ENCODE measurements at places on chromosomes 11 and 22.

- DNase-seq: no peak
- H3K4me1 ChIP-seq: peaks cover 38% of the 10 kb centered on the region
- no peaks in the 10 kb centered on the region for H3K36me3 ChIP-seq
- peak overlapping the region; percentile 49 for H3K4me3 ChIP-seq
- peak overlapping the region; percentile 84 for H3K27ac ChIP-seq
- H3K27me3 ChIP-seq: no peaks in the 10 kb centered on the region
These were observed 759 bp downstream of the ROBO4 start for GRCh38 chr11:124896821-124897391.

DNA sequence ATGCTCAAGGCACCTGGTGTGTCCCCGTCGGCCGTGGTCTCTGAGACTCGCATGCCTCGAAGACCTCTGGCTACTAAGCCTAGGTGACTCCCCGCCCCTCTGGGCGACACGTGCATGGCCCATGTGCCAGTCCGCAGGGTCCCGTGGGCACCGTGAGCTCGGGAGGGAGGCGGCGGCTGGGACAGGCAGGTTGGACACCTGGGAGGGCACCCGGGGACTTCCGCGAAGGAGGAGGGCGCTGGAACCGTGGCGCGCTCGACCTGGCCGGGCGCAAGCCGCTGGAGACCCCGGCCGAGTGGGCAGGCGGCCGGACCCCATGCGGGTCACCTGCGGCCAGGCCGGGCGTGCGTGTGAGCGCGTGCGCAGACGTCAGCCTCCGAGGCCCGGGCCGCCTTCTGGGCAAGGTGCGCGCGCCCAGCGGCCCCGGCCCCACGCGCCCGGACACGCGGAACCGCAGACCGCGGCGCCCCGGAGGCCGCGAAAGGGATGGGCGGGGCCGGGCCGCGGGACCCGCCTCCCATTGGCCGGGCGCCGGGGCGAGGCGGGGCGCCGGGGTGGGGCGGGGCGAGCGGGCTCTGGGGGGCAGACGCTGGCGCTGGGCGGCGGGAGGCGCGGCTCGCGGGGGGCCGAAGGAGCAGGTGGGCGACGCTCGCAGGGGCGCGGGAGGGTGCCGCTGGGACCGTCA, 579 bp upstream of the RASD2 start:
- peak overlapping the region; percentile 39 for H3K27ac ChIP-seq
- H3K4me3 ChIP-seq: peak overlapping the region; percentile 54
- peak; percentile 27 for DNase-seq
- H3K36me3 ChIP-seq: no peaks in the 10 kb centered on the region

DNA sequence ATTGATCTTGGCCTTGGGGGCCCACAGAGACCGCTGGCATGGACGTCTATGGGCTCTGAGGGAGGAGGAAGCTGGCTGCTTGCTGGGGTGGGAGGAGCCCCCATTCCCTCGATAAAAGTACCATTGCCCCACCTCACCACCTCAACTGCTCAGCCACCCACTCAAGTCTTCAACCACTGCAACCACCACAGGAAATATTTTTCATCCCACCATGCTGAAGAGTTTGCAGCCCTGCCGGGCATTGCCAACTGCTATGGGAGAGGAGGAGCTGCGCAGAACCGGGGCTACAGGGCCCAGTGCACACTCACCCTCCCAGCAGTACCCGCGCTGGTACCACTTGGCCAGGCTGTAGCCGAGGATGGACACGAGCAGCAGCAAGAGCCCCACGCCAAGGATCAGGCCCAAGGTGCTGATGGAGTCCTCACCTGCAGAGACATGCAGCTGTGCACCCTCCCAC, 29.2 kb downstream of the IL10RA start:
- no peak for DNase-seq
- H3K27me3 ChIP-seq: no peaks in the 10 kb centered on the region
- H3K4me1 ChIP-seq: peaks cover 20% of the 10 kb centered on the region
- no peak overlapping the region for H3K27ac ChIP-seq

DNA sequence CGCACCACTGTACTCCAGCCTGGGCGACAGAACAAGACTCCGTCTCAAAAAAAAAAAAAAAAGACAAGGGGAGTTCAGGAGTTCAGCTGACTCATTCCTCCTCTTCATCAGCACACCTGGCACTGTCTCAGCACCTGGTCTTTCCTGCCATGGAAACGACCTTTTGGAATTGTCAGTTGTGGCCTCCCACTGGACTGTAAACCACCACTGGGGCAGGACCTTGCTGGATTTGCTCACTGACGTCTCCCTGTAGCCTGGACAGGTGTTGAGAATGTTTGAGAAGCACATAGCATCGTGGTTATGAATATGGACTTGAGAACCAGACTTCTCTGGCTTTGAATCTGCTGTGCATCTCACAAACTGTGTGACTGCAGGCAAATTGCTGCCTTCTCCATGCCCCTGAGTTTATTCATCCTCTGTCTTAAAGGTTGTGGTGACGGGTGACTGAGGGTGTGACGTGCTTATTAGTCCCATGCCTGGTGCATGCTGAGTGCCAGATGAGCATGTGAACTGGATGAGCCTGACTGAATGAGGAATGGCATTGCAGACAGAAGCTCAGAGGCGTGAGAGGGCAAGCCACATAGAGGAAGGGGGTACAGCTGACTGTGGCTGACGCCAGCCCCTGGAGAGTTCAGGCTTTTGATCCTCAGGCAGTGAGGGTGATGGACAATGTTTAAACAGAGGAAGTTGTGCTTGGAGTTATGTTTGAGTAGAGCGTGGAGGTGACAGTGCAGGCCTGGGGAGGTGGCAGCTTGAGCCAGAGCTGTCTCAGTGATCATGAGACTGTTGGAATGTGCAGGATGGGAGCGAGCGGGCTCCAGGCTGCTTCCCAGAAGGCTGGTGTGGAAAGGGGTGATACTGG, 12.7 kb downstream of the TOM1 start:
- peaks cover 58% of the 10 kb centered on the region for H3K4me1 ChIP-seq
- no peak for DNase-seq
- H3K27ac ChIP-seq: peak overlapping the region; percentile 16
- no peaks in the 10 kb centered on the region for H3K36me3 ChIP-seq
- no peaks in the 10 kb centered on the region for H3K27me3 ChIP-seq
- no peak overlapping the region for H3K4me3 ChIP-seq

DNA sequence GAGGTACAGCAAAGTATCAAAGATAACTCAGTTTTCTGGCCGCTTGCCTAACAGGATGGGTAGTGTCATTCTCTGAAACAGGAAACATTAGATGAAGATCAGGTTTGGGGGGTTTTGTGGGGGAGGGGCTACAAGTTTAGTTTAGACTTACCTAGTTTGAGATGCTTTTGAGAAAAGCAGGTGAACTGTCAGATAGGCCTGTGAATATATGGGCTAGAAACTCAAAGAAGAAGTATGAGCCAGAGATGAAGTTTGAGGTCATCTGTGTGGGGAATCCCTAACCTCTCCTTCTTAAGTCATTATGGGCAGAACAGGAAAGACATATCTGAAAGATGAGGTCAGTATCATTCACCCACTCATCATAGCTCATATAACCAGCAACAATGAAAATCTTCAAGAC, 11.9 kb downstream of the HOATZ start:
- H3K36me3 ChIP-seq: no peaks in the 10 kb centered on the region
- DNase-seq: no peak
- H3K27me3 ChIP-seq: no peaks in the 10 kb centered on the region
- H3K4me3 ChIP-seq: no peak overlapping the region
- H3K27ac ChIP-seq: no peak overlapping the region

- DNase-seq: no peak
- no peaks in the 10 kb centered on the region for H3K27me3 ChIP-seq
- no peak overlapping the region for H3K4me3 ChIP-seq
- H3K27ac ChIP-seq: no peak overlapping the region
- no peaks in the 10 kb centered on the region for H3K36me3 ChIP-seq
These were observed 34.8 kb upstream of the CCDC34 start for GRCh38 chr11:27397624-27398399.

GRCh38 chr11:28649922-28650321, 541.7 kb downstream of the METTL15 start:
- no peak overlapping the region for H3K27ac ChIP-seq
- no peaks in the 10 kb centered on the region for H3K4me1 ChIP-seq
- DNase-seq: no peak
- H3K4me3 ChIP-seq: no peak overlapping the region
- no peaks in the 10 kb centered on the region for H3K27me3 ChIP-seq
- H3K36me3 ChIP-seq: no peaks in the 10 kb centered on the region

DNA sequence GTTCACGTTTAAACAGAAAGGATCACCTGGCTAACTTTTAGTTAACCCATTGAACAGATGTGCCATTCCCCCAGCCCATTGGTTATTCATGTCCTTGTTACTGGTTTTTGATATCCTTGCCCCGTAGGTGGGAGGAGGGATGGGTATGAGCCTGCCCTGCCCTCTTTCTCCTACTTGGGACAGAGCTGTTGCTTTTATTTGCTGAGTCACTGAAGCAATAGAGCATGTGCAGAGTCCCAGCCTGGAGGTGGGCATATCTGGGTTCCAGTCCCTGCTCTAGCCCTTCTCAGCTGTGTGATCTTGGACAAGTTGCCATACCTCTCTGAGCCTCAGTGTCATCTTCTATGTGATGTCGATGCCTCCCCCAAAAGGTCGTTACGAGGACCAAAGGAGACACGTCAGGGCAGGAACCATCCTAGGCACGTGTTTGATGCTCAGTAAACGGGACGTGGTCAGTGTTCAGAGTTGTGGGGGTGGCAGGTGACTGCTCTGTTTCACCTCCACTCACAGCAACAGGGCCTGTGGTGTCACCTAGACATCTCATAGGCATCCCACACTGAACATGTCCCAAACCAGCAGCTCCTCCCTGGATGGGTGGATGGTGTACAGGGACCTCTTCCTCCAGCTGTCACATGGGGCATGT, 61.0 kb downstream of the BMAL1 start:
- no peak for DNase-seq
- no peaks in the 10 kb centered on the region for H3K27me3 ChIP-seq
- no peaks in the 10 kb centered on the region for H3K36me3 ChIP-seq
- H3K4me3 ChIP-seq: peak overlapping the region; percentile 16
- H3K27ac ChIP-seq: peak overlapping the region; percentile 73

DNA sequence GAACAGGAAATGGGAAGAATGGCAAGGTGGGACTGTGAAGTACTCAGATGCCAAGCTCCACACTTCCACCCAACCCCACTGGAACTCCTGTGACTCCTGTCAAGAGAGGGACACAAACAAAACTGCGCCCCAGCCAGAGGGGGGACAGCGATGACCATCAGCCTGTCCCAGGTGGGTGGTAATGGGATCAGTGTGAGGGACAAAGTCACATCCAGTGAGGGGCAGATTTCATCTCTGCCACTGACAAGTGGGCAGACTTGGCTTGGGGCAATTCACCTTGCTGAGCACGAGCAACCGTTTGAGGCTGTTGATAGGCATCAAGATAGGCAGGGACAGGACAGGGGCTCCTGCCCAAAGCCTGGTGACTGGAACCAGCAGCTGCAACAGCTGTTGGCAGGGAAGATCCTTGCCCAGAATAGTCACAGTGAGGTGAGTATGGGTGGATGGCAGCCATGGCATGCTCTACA, 105.4 kb upstream of the PITPNB start:
- peak overlapping the region; percentile 24 for H3K27ac ChIP-seq
- H3K36me3 ChIP-seq: peaks cover 4% of the 10 kb centered on the region
- H3K27me3 ChIP-seq: no peaks in the 10 kb centered on the region
- DNase-seq: no peak
- peaks cover 28% of the 10 kb centered on the region for H3K4me1 ChIP-seq

DNA sequence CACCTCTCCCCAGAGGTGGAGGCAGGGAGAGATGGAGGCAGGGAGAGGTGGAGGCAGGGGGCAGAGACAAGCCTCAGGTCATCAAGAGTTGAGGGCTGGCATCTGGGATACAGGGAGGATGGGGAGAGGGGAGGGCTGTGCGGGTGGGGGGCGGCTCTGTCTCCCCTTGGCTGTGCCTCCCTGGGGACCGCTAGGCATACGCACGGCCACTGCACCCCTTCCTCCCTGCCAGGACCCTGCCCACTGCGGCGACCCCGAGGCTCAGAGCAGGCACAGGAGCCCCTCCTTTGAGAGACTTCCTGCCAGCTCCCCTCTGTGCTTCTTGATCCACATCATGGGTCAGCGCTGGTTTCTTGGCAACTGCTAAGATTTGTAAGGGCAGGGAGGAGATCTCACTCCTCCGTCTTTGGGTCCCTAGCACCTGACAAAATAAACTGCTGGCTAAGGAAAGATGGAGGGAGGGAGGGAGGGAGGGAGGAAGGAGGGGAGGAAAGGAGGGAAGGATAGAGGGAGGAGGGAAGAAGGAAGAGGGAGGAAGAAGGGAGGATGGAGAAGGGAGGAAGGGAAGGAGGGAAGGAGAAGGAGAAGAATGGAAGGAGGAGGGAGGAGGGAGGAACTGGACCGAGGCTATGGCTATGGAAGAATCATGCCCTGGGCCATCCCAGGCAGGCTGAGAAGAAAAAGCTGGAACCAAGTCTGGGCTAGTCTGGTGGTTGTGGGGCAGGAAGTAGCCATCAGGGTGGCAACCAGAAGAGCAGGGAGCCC, 18.5 kb downstream of the PRR33 start:
- no peaks in the 10 kb centered on the region for H3K27me3 ChIP-seq
- H3K36me3 ChIP-seq: no peaks in the 10 kb centered on the region
- no peak overlapping the region for H3K4me3 ChIP-seq
- peaks cover 4% of the 10 kb centered on the region for H3K4me1 ChIP-seq

- H3K4me1 ChIP-seq: no peaks in the 10 kb centered on the region
- DNase-seq: no peak
- H3K4me3 ChIP-seq: no peak overlapping the region
- no peaks in the 10 kb centered on the region for H3K27me3 ChIP-seq
These were observed 230.7 kb downstream of the FAT3 start for GRCh38 chr11:92455210-92455790.
